ENCODE measurements at places on chromosomes 11 and 22. TPM values are rescaled to one million over a fixed set of nuclear protein-coding genes. Genes with fewer than 3 reads are reported as not detected.

APOA4 gene
- total RNA-seq, result not detected

DNA sequence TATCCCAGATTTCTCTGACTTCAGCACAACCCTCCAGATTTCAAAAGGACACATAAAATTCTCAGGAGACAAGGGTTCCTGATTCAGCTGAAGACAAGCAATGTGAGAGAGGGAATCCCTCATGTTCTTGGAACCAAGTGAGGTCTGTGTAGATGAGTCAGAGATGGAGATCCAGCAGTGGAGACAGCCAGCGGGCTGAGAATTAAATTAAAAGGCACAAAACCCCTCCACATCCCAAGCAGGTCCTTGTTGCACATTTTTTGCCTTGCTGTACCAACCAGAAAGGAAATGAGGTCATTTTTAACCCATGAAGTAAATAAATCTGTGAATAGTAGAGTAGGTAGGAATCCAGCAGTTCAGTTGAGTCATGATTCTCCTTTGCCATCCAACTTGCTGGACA, 9.7 kb downstream of the MTNR1B start:
- ATAC-seq, result no peak

DNA sequence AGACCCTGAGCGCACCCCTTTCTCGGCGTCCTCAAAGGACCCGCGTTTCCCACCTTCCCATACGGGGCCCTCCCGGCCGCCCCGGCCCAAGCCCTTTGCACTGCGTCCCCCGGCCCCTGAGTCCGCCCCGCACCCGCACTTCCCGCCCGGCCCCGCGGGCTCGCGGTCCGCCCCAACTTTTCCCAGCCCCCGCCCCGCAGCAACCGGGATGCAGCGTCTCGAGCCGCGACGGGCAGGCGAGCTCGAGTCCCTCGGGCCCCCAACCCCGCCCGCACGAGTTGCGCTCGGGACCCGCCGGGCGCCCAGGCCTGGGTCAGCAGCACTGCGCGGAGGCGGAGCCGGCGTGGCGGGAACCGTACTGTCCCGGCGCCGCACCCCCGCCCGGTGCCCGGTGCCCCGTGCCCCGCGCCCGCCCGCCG, 371 bp downstream of the SMCO4 start:
- ATAC-seq, result peak; percentile 57

DNA sequence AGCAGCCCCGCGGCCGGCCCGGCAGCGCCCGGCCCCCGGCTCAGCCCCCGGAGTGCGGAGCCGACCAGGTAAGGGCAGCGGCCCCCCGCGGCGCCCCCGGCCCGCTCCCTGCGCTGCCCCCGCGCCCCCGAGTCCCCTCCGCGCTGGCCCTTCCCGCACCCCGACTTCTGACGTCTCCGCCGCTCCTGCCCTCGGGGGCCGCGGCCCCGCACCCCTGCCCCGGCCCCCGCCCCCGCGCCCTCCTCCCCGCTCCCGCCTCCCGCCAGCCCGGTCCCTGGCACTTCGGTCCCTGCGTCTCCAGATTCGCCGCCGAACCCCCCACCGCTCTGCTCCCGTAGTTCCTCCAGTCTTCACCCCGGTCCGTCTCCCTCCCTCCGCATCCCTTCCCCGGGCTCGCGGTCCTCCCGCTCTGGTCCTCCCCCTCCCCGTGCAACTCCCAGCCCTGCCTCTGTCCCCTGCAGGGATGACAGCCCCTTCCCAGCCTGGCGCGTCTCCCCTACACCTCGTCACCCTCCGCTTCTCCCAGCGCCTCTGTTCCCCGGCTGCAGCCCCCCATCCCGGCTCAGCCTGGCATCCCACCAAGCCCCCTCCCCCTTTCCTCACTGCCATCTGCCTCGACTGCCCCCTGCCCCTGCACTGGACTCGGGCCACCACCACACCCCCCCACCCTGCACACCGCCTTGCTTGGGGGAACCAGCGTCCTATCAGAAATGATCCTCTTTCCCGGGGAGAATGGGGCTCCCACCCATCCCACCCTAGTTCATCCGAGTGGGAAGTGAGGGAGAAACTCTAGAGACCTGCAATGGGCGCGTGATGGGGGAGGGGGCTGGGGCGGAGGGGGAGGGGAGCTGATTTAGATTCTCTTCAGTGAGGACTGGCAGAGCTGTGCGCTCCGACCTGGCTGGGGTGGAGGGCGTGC, 531 bp downstream of the GRIK4 start:
- no peak for ATAC-seq

DNA sequence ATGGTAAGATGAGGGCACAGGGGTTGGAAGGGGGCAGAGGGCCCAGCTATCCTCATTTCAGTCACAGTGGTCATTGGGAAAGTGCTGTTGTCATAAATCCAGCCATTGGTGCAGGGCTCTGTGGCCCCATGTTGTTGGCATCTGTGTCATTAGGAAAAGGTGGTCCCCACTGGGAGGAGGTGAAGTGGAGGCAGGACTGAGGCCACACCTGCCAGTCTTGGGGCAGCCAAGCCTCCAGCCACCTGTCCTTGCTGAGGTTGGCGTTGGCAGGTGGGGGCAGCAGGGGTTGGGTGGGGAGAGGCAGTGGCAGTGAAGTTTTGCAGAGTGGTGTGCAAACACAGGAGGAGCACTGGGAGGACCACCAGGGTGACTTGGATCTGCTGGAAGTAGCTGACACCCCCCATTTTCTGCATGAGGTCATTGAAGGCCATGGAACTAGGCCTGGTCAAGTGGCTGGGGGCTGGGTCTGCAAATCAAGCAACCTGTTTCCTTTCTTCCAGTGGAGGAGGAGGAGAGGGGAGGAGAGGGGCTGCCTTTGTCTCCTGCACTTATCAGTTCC, 25.3 kb downstream of the SLC22A6 start:
- ATAC-seq, result no peak

DNA sequence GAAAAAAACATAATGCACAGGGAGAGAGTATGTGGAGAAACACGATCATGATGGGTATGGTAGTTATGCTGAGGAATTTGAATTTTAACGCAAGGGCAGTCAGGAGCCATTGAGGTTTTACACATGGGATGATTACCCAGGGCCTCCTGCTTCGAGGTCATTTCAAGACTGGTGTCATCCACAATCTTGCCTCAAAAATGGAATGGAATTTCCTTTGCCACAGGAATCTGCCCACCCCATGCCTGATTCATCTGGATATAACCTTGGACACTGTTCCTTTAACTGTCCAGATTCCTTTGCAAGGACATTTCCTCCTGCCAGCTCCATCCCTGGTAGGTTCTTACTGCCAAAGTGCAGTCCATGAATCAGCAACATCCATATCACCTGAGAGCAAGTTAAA, 655.9 kb upstream of the TENM4 start:
- no peak for ATAC-seq
